Stimulated activated CD8-positive, alpha-beta memory T cell treated with anti-CD3 and anti-CD28 coated beads, Interleukin-12 subunit alpha, Interleukin-12 subunit beta, amount 100 ng/mL, for 4 hours (primary cell): ENCODE measurements at places on chromosomes 2 and 18.

DNA sequence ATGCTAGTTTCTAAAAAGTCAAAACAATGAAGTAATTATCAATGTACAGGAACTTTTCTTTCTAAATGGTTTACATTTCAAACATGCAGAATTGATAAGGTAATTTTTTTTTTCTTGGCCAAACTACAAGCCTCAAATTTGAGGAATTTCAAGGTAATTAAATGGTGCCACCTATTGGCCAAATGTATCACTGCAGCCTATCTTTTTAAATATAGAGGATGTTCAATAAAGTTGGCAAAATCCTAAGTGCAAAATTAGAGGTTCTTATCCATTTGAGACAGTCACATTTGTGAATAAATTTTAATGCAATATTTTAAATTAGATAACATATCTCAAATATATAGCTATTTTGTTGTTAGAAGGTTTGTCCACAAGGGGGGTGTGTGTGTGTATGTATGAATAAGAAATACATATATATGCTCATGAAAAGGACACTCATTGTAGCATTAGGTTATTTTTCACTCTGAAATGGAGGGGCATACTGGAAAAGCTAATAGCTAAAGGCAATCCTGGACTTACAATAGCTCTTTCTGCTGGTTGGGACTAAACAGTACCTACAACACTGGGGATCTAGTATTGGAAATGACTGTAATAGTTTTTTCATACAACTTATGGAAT lies 26.2 kb downstream of the MMADHC start:
- DNase-seq, result no peak

DNA sequence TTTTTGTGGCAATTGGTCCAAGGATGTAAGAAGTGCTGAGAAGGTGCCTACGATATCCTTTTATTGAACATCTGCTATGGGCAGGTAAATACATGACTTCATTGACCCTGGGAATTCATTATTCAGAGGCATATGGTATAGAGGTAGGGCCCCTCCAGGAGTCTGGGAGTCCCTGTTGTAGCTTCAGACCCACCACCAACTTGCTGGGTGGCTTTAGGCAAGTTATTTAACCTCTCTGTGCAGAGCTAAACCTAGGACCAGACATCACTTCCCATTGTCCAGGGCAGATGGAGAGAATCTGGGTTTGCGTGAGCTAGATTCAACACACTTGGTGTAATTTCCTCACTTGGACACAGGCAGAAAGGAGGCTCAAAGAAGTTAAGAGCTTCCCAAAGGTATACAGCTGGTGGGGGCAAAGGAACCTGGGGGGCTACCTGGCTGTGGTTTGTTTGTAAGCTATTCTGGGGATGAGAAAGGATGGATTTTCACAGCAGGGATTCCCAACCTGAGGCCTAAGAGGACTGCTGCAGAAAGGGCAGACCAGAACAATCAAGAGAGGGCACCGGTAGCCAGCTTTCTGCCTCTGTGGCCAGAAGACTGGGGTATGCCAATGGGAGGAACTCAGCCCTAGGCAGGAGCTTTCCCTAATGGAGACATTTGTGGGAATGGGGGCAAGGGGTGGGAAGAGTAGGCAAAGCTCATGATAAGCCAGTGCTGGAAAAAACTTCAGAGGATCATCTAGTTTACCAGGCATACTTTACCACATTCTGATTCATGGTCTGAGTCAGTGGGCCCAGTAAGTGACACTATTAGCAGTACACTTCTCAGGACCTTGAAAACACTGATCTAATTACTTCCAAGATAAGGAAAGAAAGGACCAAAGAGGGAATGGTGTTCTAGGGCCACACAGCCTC lies 102.7 kb upstream of the SMAD2 start:
- DNase-seq, result no peak

DNA sequence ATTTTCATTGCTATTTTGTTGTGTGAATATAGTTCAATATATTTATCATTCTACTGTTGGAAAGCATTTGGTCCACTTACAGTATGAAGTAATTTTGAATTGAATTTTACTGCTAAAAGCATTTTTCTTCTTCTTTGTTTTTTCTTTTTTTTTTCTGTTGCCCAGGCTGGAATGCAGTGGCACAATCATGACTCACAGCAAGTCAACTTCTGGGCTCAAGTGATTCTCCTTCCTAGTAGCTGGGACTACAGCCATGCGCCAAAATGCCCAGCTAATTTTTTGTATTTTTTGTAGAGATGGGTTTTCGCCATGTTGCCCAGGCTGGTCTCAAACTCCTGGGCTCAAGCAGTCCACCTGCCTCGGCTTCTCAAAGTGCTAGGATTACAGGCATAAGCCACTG lies 2.4 kb upstream of the ETAA1 start:
- DNase-seq, result no peak

GRCh38 chr2:26720322-26721114 lies 28.0 kb downstream of the KCNK3 start:
- DNase-seq, result no peak

DNA sequence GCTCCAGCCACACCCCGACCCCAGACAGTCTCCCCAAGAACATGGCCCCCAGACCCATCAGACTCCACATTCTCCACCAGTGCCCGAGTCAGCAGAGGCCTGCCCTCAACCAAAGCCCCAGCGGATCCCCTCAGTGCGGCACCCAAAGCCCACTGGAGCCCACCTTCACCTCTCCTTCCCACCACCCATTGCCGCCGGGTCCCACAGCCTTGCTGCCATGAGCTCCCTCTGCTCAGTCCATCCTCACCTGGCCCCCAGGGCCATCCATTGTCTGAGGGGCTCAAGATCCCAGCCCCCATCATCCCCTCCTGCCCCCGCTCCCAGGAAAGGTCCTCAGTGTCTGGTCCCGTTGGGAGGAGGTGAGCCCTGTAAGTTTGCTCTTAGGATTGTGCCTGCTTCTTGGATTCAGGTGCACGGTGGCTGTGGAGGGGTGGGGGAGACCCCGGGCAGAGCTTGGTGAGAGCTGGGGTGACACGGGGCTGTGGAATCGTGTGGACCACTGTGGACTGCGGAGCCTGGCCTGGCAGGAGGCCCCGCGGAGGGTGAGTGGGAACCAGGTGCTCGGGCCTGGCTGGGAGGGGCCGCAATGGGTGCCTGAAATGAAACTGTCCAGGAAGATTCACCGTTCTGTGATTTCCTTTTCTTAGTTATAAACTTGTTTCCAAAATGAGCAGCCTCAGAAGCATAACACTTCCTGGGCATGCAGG lies 32.7 kb upstream of the GPC1 start:
- DNase-seq, result no peak
